ENCODE measurements at places on chromosomes 1 and 21.

- DNase-seq = peak; percentile 35
Observed at GRCh38 chr1:218164111-218164929, 120.8 kb upstream of the RRP15 start.

- no peak for DNase-seq
Observed at GRCh38 chr21:16983420-16983819, 529.4 kb upstream of the CXADR start.

DNA sequence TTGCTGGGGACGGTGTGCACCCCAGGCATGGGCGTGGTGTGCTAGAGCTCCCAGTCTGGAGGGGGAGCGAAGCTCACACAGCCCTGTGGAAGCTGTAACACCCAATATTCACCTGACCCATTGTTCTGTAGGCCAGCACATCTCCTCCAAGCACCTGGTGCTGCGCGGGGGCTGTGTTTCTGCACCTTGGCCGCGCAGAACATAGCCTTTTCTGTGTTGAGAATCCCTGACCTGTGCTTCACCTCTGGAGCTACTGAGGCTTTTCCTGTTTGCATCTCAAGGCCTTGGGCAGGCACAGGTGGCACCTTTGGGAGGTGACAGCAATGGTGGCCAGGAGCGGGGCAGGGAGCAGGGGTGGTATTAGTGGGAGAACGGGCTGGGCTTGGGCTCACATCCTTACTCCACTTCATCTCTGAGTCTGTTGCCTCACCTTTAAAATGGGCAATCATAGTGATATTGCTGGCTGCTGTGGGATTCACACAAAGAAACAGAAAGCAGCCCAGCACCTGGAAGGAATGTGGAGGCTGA is 343.9 kb upstream of the AJAP1 start:
- no peak for DNase-seq

DNA sequence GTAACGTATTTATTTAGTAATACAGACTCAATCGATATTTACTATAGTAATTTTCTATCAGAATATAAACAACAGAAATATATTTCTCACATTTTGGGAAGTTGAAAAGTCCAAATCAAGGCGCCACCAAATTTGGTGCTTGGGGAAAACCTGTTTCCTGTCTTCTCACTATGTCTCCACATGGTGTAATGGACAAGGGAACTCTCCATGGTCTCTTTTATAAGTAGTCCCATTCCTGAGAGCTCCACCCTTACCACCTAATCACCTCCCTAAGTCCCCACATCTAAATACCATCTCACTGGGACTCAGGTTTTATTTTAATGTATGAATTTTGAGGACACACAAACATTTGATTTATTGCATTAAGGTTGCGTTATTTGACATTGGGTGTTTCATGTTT is 848.0 kb downstream of the LTN1 start:
- no peak for DNase-seq

DNA sequence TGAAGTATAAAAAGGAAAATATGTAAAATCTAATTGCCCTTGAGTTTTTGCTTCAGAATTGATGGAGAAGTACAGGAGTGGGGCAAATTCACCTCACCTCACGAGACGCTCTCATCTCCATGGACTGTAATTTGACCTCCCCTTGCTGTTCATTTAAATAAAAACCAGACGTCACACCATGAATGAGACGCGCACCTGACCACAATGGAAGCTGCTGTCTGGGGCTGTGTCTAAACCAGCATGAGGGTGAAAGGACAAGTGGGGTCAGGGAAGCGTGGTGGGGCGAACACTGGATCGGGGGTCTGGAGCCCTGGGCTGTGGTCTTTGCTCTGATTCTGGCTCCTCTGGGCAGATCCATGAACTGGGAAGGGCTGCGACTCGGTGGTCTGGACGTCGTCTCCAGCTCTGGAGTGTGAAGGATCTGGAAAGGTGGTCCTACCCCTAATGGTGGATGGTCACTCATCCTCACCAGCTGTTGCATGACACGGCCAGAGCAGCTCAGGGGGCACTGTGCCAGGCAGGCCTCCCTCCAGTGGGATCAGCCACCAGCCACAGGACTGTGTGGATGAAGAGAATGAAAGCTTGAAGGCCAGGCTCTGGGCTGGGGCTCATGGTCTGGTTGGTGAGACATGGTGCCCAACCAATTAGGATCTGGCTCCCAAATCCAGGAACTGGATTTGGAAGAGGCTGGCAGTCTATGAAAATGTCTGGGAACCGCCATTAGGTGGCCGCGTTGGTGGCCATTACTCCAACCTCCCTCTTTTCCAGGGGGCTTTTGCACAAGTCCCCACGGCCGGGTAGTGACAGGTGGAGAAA is 728.6 kb downstream of the PTPRU start:
- no peak for DNase-seq

GRCh38 chr21:42006765-42007164 is 3.4 kb downstream of the ZBTB21 start:
- no peak for DNase-seq

DNA sequence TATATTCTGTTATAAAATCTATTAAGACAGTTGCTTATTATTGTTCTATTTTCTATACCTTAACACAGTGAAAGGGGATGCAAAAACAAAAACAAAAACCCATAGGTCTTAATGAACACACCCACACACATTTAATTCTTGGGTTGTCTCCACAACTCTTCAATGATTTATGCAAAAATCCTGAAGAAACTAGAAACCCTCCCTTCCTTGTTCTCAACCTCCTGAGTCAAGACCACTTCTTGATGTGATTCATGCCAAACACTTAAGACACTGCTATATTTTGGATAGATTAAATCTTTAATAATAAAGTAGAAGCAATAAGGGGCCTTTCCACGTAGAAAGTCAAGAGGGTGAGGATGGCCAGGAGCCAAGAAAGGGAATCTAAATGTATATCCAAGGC is 23.4 kb downstream of the SCAF4 start:
- DNase-seq = no peak

DNA sequence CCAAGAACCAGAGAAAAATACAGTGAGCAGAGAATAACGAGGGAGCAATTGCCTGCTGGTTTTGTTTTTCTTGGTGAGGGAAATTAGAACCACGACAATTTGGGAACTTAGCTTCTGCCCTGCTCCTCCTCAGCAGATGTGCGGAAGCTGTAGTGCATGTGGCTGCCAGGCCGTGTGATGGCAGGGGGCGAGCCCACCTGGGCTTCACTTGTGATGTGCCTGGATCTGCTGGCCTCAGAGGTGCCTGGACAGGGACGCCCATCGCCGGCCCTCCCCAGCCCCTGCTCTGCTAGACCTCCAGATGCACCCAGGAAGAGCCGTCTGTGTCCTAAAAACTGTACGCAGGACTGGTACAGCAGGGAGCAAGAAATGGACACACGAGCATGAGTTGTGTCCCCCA is 28.5 kb upstream of the C1orf174 start:
- no peak for DNase-seq

- DNase-seq = no peak
Observed at GRCh38 chr1:29055160-29055559, 68.5 kb downstream of the TMEM200B start.

DNA sequence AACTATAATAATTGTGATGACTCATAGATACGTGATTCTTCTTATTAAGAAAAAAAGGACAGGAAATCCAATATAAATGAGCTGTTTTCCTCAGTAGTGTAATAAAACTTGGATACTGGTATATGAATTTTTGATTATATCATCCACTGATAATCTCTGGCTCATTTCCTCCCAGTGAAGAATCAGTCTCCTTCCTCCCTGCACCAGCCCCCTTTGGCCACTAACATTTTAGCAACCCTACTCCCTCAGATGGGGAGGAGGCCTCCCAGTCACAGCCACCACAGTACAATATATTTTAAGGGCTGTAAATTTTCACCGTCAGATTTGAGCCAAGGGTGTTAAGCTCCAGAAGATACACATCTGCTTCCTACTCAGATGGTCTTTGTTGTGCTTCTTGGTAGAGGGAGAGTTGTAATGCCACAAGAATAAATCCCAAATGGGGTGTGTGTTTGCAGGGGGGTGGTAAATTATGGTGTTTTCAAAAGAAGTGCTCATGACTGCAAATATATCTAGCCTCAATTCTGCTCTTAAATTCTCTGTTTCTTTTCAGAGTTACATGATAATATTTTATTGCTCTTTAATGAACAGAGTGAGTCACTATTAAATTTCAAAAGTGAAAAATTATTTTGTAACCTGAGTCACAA is 153.5 kb downstream of the HLX start:
- DNase-seq = no peak

- DNase-seq = no peak
Observed at GRCh38 chr21:23718446-23719285, 1888.6 kb downstream of the MRPL39 start.

- no peak for DNase-seq
Observed at GRCh38 chr1:6426277-6426971, 1.8 kb downstream of the ESPN start.

DNA sequence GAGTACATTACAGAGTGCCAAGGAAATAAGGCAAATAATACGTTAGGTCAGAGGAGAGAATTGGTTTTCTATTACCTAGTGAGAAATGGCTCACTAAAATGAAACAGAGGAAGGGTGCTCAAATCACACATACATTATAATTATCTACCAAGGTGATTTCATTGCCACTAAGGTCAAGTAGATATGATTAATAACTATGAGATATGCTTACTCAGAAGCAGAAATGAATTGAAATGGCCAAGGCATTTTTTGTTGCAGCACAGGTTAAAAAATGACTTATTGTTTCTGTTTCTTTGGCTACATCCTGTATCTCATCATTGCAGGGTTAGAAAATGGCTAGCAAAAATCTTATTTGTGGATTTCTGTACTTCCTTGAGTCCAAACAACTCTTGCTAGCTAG is 154.5 kb upstream of the GORAB start:
- DNase-seq = no peak

DNA sequence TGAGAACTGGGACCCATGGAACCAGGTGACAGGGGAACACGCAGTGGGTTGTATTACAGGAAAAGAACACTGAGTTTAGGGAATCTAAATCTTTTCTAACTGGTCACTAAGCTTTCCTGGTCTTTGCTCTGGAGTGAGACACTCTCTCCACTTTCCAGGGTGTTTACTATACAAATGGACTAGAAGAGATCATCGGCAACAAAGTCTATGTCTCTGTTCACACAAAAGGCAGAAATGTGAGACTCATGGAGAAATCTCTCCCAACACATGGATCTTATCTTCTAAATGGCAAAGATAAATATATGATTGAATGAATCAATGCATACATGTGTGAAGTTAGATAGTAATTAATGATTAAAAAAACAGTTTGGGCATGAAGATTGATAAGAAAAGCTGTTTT is 101.6 kb upstream of the DPT start:
- DNase-seq = no peak

- no peak for DNase-seq
Observed at GRCh38 chr1:6068073-6068472, 22.4 kb downstream of the KCNAB2 start.

DNA sequence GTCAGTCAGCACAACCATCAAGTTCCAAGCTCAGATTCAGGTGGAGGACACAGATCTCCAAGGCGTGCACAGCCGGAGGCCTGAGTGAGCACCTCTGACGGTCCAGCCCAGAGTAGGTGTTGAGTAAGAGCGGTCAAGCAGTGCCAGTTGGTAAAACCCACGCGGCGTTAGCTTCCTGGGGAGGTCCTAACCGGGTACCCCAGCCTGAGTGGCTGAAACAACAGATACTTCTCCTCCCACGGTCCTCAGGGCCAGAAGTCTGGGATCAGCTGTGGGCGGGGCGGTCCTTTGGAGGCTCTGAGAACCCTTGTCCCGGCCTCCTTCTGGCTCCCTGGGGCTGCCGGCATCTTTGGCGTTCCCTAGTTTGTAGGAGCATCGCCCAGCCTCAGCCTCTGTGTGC is 94.4 kb downstream of the PRDM16 start:
- DNase-seq = no peak

DNA sequence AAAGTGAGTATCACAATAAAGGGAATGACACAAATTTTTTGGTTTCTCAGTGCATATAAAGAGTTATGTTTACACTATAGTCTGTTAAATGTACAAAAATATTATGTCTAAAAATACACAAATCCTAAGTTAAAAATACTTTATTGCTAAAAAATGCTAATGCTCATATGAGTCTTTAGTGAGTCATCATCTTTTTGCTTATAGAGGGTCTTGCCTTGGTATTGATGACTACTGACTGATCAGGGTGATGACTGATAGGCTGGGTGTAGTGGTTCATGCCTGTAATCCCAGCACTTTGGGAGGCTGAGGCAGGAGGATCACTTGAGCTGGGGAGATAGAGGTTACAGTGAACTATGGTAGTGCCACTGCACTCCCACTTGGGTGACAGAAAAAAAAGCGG is 12.9 kb upstream of the NUF2 start:
- DNase-seq = no peak

DNA sequence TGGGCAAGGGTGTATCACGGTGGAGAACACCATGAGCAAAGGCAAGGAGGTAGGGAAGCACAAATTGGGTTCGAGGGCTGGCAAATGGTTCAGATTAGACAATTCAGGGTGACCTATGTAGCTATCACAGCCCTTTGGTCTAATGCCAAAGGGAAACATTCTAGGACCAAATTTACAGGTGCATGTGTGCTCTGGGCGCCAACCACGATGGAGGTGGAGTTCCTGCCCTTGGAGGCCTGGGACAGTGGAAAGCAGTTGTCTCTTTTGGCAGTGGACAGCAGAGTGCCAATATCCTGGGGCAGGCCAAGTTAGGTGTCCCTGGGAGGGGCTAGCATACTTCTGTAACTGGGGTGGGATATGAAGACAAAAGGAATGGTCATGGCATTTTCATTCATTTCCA is 40.1 kb downstream of the IGFN1 start:
- DNase-seq = no peak

- DNase-seq = no peak
Observed at GRCh38 chr1:150365941-150366340, 2.0 kb downstream of the RPRD2 start.

DNA sequence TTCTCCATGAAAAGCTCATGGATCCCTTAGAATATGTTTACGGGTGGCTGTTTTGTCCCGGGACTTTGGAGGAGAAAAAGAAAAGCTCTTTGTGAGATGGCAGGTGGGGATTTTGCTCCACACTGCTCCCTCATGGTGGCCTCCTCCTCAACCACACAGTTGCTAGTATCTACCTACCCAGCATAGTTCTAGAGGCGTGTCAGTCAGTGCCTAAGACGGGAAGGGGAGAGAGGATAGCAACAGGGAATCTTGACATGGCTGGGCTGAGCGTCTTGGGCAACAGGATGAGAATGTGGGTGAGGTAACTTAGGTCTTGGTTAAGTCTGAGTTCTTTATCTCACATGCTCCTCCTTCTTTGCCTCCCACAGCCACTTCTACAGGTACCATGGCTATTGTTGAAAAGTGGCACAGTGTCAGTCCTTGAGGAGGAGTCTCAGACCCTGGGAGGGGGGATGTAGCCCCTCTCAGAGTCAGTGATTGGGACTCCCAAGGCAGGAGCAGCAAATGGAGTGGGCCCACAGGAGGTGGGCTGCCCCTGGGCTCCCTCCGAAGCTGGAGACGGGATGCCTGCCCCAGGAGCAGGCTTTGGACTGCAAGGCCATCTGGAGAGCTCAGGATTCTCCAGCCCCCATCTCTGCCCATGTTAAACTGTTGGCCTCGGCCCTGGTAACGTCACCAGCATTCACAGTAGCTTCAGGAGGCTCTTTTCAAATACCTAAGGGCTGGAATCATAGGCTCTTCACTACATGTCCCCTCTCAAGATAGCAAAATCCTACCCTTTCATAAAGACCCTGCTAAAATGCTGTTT is 75.4 kb downstream of the TENT5C start:
- DNase-seq = no peak

GRCh38 chr1:192045131-192045530 is 113.1 kb upstream of the RGS18 start:
- DNase-seq = no peak

GRCh38 chr1:30915491-30916230 is 7.1 kb upstream of the SDC3 start:
- no peak for DNase-seq

GRCh38 chr1:229029879-229030235 is 241.1 kb upstream of the RAB4A start:
- no peak for DNase-seq

Data from iPS DF 19.7 (cell line).